Lung (tissue), 17 donors: ENCODE measurements at places on chromosomes 11 and 22.

GRCh38 chr11:122137078-122137793 is 21.2 kb upstream of the BLID start:
- DNase-seq, result no peak

GRCh38 chr11:94588366-94588942 is 21.3 kb downstream of the PIWIL4 start:
- no peak for DNase-seq

- no peak for DNase-seq
Measured at GRCh38 chr11:128379587-128380580, 207.5 kb downstream of the ETS1 start.

- no peak for DNase-seq
Measured at GRCh38 chr11:32963721-32964120, 52.0 kb upstream of the DEPDC7 start.

DNA sequence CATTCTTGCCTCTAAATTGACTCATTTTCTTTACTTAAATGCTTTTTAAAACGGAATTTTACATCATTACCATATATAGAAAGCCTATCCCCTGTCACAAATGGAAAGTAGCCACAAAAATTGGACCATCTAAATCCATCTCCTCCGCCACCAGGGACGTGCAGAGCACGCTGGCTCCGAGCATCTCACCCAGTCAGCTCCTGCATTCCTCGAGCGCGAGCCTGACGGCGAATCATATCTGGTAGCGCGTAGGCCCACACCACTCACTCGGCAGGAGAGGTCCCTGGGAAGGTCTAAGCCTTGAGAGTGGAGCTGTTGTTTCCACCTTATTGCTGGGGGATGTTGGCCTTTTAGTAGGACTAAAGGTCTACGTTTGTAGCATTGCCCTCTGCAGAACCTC is 152.4 kb downstream of the TRIM29 start:
- DNase-seq, result no peak

- no peak for DNase-seq
Measured at GRCh38 chr11:130246738-130247137, 68.0 kb downstream of the ZBTB44 start.

DNA sequence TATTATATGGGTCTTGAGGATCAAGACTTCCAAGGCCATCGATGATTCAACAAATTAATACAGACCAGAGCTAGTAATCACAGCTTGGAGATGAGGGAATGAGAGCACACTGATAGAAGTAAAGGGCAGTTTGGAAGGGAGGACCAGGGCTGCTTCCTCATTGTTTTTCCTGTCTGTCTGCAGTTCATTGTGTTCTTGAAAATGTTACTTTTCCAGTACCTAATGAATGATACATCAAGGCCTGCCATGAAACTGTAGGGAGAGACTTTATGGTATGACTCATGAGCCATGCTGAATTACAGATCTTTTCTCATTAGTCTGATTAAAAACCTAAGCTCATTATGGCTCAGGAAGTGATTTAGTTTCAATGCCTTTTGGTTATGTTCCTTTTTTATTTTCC is 855.6 kb downstream of the KCNA4 start:
- no peak for DNase-seq

DNA sequence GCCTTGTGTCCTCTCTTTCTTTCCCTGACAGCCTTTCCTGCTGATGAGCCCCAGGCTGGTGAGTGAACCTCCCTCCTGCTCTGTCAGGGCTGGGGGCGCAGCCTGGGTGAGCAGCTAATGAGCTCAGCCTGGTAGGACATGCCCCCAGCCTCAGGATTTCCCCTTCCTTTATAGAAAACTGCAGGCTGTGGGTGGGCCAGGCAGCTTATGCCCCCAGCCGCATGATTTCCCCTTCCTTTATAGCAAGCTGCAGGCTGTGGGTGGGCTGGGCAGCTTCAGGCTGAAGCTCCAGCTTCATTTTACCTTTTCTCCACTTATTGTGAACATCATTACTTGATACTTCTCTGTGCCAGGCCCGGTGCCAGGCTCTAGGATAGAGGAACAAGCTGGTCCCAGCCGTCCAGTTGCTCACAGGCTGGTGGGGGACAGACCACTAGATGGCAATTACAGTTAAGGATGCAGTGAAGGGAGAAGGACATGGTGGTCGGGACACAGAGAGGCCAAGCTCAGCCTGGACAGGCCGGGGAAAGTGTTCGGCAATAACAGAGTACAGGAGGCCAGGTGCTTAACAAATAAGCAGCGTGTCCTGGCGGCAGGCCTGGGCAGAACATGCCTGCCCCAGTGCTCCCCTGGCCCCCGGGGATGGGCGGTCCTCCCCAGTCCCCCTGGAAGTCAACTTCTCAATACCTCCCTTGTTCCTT is 5.3 kb downstream of the LGALS12 start:
- DNase-seq, result no peak

- no peak for DNase-seq
Measured at GRCh38 chr11:74682731-74683278, 48.4 kb downstream of the CHRDL2 start.

DNA sequence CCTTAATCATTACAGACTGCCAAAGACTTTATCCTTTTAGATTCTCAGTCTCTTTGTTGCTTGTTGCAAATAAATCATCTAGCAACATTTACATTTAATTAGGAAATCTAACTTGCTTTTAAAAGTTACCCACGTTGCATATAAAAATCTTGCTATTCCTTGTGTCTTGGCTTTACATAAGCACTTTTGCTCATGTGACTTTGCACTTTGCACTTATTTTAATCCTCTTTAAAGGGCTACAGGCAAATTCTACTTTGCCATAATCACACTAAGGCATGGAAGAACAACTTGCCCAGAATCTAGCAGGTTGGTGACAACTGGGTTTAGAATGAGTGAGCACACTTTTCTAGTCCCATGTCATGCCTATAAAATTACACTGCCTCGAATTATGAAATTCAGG is 25.9 kb downstream of the PRRG4 start:
- DNase-seq, result no peak

DNA sequence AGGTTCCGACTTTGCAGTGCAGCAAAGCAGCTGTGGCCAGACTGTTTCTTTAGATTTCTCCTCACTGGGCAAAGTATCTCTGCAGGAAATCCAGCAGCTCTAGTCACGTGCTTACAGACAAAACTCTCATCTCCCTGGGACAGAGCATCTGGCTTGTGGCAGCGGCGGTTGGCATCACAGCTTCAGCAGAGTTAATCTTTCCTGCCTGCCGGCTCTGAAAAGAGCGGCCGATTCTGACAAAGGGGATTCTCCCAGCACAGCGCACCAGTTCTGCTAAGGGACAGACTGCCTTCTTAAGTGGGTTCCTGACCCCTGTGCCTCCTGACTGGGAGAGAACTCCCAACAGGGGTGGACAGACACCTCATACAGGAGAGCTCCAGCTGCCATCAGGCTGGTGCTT is 1357.3 kb upstream of the TENM4 start:
- no peak for DNase-seq

GRCh38 chr11:31940371-31941037 is 129.4 kb upstream of the PAX6 start:
- no peak for DNase-seq

GRCh38 chr11:88454881-88455280 is 117.3 kb upstream of the CTSC start:
- no peak for DNase-seq

DNA sequence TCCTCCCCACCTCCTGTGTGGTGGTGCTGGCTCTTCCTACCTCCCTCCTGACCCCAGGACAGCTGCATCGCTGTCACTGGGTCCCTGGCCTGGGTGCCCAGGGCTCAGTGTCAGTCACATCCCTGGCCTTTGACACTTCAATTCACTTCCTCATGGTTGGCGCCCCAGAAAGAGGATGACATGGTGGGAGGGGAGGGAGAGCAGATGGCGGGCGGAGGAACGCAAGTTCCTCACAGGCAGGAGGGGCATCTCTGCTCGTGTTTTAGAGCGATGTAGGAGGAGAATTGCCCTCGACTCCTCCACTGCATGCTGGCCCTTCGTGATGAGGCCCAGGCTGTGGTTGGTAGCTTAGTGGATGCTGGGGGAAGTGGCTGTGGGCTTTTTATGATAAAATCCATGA is 35.1 kb upstream of the KRTAP5-7 start:
- DNase-seq, result no peak

GRCh38 chr11:33362051-33362910 is 105.1 kb downstream of the HIPK3 start:
- peak; percentile 81 for DNase-seq

DNA sequence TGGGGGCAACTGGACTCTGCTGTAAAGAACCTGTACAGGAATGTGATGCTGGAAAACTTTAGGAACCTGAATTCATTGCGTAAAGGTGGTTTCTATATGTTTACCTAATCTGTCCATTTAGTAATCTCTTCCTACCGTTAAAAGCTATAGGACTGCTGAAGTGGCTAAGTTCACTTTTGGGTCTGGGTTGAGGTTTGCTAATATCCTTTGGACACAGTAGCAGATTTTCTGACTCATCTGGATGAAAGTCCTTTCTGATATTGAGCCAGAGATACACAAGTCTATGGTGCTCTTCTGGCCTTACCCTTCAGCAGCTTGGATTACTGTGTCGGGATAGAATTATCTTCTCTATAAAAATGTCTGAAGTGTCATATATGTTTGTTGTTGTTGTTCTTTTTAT is 16.9 kb downstream of the ZNF215 start:
- DNase-seq, result no peak

DNA sequence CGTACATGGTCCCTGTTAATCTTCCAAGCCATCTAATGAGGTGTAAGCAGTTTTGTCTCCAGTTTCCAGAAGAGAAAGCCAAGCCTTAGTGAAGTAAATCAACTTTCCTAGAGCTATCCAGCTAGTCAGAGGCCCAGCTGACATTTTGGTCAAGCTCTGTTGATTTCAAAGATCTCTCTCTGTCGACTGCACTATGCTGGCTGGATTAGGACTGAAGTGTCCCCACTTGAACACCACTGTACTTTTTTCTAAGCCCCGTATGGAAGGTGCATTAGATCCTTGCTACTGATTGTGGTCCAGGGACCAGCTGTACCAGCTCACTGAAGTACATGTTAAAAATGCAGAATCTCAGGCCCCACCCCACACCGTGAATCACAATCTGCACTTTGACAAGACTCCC is 176.5 kb upstream of the NAV2 start:
- peak; percentile 10 for DNase-seq

- DNase-seq, result peak; percentile 67
Measured at GRCh38 chr22:20238901-20239675, 29.0 kb downstream of the RTN4R start.

DNA sequence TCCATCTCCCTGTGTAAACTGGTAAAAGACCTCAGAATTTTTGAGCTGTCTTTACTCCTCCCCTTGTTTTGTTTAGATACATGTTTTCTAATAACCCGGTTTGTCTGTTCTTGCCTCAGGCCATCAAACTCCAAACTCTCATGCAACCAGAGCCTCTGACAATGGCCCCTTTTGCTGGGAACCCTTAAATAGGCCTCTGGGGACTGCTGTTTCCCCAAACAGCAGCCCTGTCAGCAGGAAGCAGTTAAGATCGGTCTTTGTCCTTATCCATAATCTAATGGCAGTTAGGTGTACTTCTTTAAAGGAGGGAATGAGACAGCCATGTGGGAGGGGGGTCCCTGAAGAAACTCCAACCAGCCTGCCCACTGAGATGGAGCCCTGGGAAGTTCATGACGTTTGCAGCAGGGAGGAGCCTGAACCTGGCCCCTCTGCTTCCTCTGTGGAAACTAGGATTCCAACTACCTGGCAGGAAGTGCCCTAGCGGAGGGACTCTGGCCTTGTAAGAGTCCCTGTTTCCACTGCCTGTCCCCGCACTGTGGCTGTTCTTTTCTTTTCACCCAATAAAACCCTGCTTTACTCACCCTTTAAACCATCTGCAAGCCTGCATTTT is 1354.4 kb downstream of the LRRC4C start:
- no peak for DNase-seq

DNA sequence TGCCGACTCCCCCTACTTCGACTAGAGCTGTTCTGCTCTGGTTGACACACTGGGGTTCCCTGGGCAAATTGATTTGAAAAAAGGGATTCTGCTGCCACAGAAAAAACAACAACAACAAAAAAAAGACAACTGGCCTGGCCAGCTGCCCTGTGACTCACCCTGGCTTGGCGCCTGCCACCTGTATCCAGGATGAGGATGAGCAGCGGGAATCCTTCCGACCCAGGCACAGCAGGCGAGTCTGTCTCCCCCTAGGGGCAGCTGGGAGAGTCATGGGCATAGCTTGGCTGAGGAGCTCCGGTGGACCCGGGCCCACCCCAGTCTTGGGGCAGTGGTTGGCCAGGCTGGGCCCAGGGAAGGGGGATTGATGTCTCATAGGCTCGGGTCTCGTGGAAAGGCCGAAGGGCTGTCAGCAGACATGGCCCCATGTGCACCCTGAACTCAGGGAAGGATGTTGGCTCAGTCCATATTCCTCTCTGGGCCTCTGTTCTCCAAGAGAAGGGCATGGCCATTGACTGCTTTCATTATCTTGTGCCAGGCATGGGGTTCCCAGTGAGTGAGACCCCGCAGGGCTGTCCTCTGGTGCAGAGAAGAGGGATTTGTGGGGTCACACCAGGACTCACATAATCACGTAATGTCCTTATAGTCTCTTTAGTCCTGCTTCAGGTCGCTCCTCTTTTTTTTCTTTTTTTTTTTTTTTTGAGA is 10.4 kb upstream of the SUN2 start:
- DNase-seq, result no peak

DNA sequence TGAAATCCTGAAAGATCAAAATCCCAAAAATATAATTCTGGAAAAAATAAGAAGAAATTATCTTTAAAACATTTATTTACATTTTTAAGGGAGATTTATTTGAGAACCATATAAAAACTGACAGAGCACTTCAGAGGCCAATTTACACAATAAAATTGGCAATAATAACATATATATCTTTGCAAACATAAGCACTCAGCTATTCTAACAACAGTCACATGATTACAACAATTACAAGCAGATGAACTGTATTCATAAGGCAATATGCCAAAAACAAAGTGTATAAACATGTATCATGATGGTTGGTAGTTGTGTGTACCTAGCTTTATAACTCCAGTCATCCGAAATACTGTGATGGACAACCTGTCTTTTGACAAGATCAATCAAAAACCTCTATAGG is 17.7 kb upstream of the RASSF10 start:
- DNase-seq, result peak; percentile 42

- peak; percentile 80 for DNase-seq
Measured at GRCh38 chr22:38258895-38259294, 13.9 kb downstream of the TMEM184B start.

DNA sequence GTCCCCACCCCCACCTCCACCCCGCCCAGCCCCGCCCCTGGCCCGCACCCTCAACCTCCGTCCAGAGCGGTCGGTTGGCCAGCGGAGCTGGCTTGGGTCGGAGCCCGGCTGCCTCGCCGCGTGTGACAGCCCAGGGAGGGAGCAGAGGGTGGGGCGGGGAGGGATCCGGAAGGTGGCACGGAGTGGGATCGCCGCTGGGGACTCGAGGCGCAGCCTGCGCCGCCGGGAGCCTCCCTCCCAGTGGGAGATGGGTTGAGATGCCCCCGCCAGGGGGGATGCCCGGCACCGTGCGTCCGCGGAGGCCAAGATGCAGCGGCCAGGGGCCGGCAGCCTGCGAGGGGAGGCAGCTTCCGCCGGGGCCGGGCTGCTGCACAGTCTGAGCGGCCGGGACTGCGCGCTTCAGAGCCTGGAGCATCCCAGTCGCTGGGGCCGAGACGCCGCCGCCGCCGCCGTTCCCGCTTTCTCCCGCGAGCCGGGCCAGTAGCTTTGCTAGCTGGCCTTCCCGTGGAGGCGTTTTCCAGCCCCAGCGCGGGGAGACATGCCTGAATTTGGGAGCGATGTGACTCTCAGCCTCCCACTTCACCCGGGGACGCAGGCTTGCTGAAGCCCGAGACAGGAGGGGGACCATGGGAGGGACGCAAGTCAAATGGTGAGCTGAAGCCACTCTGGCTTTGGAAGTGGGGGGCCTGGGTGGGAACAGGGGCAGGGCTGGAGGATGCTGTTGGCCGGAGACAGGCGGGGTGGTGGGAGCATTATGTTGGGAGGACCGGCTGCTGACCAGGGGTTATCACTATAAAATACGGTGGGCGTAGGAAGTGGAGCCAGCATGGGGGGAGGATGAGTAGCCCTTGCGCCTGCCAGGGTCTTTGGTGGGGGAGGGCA is 40.2 kb downstream of the DIXDC1 start:
- DNase-seq, result peak; percentile 47
